Nephron progenitor cell (in vitro differentiated cells): ENCODE measurements at places on chromosomes 2 and 18.

- no peaks in the 10 kb centered on the region for H3K36me3 ChIP-seq
- no peak for DNase-seq
- H3K27me3 ChIP-seq, result no peaks in the 10 kb centered on the region
- H3K4me1 ChIP-seq, result peaks cover 10% of the 10 kb centered on the region
- H3K27ac ChIP-seq, result no peak overlapping the region
Observed at GRCh38 chr18:60554967-60555366, 182.4 kb upstream of the MC4R start.

DNA sequence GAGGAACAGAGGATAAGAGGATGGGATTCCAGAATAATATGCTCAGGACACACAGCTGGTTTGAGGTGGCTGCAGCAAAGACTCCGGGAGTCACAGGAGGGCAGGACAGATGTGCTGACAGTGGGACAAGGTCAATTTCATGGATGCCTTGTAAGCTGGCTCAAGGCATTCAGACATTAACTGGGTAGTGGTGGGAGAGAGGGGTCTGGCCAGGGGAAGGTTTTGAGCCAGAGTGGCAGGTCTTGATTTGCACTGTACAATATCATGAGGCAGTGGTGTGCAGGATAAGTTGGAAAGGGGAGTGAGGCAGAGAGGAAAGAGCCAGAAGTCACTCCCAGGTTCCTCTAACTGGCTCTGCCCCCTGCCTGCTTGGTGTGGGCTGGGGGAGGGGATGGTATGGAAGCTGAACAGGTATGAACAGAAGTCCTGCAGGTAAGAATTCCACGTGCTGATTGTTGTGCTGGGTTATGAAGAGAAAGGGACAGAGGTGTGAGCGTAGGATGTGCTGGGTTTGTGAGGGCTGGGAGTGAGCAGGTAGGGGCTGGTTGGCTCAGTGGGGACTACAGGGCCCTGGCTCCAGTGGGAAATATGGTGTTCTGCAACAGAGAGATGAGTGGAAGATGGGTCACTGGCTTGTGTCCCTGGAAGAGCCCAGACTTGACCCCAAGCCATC lies 141.7 kb upstream of the COPS8 start:
- H3K36me3 ChIP-seq, result no peaks in the 10 kb centered on the region
- peaks cover 56% of the 10 kb centered on the region for H3K4me1 ChIP-seq
- H3K27me3 ChIP-seq, result no peaks in the 10 kb centered on the region
- H3K4me3 ChIP-seq, result no peak overlapping the region
- H3K27ac ChIP-seq, result no peak overlapping the region
- DNase-seq, result no peak

GRCh38 chr2:71190656-71191569 lies 36.0 kb downstream of the PAIP2B start:
- peaks cover 27% of the 10 kb centered on the region for H3K36me3 ChIP-seq
- H3K27me3 ChIP-seq, result peaks cover 12% of the 10 kb centered on the region
- no peaks in the 10 kb centered on the region for H3K4me1 ChIP-seq
- no peak overlapping the region for H3K4me3 ChIP-seq
- DNase-seq, result no peak
- H3K27ac ChIP-seq, result no peak overlapping the region

- H3K36me3 ChIP-seq, result no peaks in the 10 kb centered on the region
- H3K4me1 ChIP-seq, result peaks cover 6% of the 10 kb centered on the region
- peaks cover 3% of the 10 kb centered on the region for H3K27me3 ChIP-seq
- H3K27ac ChIP-seq, result no peak overlapping the region
Observed at GRCh38 chr2:43749583-43749982, 24.3 kb upstream of the DYNC2LI1 start.

DNA sequence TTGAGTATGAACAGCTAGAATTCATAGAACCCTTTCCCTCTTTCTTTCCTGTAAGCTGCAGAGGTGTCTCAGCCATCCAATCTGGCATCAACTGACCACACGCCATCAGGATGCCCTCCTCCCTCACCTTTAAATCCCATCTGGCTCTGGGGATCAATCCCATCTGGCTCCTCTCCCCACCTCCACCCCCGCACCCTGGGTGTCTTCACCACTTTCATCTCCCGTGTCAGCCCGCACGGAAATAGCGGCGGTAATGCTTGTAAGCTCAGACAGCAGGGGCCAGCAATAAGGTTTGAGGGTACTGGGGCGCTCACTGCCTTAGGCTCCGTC lies 508 bp upstream of the TUBA4B start:
- peaks cover 74% of the 10 kb centered on the region for H3K27me3 ChIP-seq
- no peak for DNase-seq
- peak overlapping the region; percentile 76 for H3K4me3 ChIP-seq
- no peak overlapping the region for H3K27ac ChIP-seq
- peaks cover 43% of the 10 kb centered on the region for H3K4me1 ChIP-seq
- peaks cover 8% of the 10 kb centered on the region for H3K36me3 ChIP-seq

GRCh38 chr2:178485356-178485755 lies 5.1 kb downstream of the PLEKHA3 start:
- no peaks in the 10 kb centered on the region for H3K27me3 ChIP-seq
- no peak for DNase-seq
- H3K27ac ChIP-seq, result no peak overlapping the region
- H3K36me3 ChIP-seq, result peaks cover 33% of the 10 kb centered on the region

- peaks cover 21% of the 10 kb centered on the region for H3K36me3 ChIP-seq
- H3K27ac ChIP-seq, result no peak overlapping the region
- no peak for DNase-seq
- H3K27me3 ChIP-seq, result no peaks in the 10 kb centered on the region
- no peaks in the 10 kb centered on the region for H3K4me1 ChIP-seq
Observed at GRCh38 chr2:113920996-113921395, 31.1 kb downstream of the ACTR3 start.

DNA sequence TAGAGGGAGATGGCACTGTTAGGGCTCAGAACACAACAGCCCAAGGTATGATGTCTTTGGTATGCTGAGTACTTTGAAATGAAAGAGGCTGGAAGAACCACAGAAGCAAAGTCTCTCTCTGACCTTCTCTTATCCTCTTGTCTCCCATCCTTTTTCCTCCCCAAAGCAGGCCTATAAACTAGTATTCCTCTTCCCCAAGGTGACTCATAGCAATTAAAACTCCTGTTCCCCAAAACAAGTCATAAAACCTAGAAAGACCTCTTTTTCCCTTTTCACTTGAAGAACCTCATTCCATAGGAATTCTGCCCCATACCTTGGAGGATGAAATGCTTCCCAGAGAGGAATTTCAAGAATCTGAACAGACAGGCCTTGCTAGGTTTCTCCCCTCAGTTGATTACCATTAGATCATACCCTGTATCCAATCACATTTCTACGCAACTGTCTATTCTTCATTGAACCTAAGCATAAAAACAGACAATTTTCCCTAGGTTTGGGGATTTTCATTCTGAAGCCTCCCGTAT lies 25.7 kb downstream of the MDH1 start:
- H3K36me3 ChIP-seq, result no peaks in the 10 kb centered on the region
- H3K4me1 ChIP-seq, result peaks cover 20% of the 10 kb centered on the region
- no peaks in the 10 kb centered on the region for H3K27me3 ChIP-seq
- H3K4me3 ChIP-seq, result no peak overlapping the region

GRCh38 chr18:59416818-59417217 lies 57.8 kb upstream of the LMAN1 start:
- no peak overlapping the region for H3K4me3 ChIP-seq
- H3K36me3 ChIP-seq, result no peaks in the 10 kb centered on the region
- no peak overlapping the region for H3K27ac ChIP-seq
- H3K4me1 ChIP-seq, result peaks cover 28% of the 10 kb centered on the region

GRCh38 chr2:157587576-157587975 lies 41.1 kb downstream of the ACVR1C start:
- no peaks in the 10 kb centered on the region for H3K4me1 ChIP-seq
- no peak for DNase-seq
- H3K4me3 ChIP-seq, result no peak overlapping the region
- no peaks in the 10 kb centered on the region for H3K27me3 ChIP-seq

DNA sequence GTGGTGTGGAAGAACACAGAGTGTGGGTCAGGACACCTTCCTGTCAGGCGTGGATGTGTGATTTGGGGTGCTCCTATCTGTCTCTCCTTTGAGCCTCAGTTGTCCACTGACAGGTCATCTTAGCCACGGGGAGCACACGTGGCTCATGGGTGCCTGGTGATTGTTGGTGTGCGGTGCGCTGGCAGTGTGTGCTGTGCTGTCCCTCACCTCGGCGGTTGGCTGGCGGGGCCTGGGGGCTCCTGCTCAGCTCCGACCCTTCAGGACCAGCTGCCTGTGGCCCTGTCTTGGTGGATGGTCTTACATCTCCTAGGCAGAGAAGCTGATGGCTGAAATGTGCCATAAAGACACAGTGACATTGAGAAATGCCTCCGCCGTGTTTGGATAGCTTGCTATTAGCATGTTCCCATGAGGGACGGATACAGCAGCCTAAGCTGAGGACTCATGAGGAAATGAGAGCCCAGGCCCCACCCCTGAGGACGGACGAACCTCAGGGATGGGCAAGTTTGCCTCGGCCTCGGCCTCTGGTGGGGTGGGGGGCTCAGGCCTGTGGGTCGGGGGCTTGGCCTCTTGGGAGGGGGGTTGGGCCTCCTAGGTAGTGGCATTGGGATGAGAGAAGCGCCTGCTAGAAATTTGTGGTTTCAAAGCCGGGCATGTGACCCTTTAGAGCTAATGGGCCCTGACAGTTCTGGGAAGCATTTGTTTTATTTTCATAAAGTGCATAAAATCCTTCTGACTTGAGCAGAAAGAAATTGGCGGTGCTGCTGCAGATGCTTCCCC lies 20.3 kb upstream of the ASB1 start:
- no peak for DNase-seq
- no peak overlapping the region for H3K4me3 ChIP-seq
- H3K27ac ChIP-seq, result peak overlapping the region; percentile 93

GRCh38 chr2:152292991-152293390 lies 42.0 kb upstream of the FMNL2 start:
- DNase-seq, result no peak
- H3K27me3 ChIP-seq, result no peaks in the 10 kb centered on the region
- no peak overlapping the region for H3K4me3 ChIP-seq
- no peaks in the 10 kb centered on the region for H3K4me1 ChIP-seq

DNA sequence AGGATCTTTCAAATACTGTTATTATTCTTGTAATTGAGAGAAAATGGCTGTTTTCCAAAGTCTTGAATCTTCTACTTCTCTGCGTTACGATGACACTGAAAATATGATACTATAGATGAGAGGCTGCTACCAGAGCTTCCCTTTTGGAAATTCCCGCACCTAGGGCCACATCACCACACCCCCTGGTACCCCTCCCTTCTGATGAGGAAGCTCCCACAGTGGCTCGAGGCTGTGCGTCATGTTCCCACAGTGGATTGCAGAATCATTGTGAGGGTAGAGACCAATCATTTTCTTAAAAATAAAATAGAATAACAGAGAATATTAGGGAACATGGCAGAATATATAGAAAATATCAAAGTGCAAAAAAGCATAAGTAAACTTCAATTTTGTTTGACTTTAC lies 268.9 kb upstream of the SMIM21 start:
- H3K4me3 ChIP-seq, result no peak overlapping the region
- H3K4me1 ChIP-seq, result peaks cover 5% of the 10 kb centered on the region
- DNase-seq, result no peak
- H3K36me3 ChIP-seq, result no peaks in the 10 kb centered on the region
- peaks cover 8% of the 10 kb centered on the region for H3K27me3 ChIP-seq

GRCh38 chr2:212683346-212684097 lies 144.9 kb upstream of the ERBB4 start:
- no peak overlapping the region for H3K4me3 ChIP-seq
- H3K27me3 ChIP-seq, result no peaks in the 10 kb centered on the region
- H3K36me3 ChIP-seq, result no peaks in the 10 kb centered on the region

DNA sequence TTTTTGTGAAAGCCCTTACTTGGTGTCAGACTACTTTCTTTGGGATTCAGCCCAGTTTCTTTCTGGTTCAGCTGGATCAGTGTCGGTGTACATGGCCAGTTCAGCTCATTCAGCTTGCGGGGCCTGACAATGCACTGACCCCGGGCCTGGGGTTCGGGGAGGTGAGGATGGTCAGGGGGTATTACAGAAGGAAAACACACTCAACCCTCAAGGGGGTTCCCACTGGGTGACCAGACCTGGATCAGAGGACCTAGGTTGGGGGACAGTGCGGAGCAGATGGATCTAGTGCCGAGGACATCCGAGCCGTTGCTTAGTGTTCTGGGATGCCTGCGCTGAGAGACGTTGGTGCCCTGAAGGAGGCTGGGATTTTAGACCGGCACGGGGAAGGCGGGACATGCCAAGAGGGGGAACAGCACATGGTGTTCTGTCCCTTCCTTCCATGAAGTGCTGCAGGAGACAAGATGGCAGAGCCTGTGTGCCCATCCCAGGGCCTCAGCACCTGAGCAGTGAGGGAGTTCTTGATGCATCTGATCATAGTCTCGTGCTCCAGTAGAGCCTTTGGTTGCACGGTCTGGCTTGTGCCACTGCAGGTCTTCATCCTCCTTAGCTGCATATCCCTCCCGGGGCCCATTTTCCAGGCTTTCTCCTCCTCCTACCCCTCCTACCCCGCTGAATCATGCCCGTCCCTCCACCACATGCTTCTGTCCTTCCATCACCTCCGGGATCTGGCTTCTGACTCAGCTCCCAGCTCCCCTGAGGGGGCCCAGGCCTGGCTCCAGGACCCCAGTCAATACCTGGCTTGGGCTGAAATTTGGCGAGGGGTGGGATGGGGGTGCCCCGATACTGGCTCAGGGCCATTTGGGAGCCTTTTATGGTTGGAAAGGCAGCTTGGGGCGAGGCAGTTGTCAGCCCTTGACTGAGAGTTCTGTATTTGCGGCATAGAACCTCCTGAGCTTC lies 18.0 kb downstream of the SPEG start:
- peaks cover 46% of the 10 kb centered on the region for H3K4me1 ChIP-seq
- no peak for DNase-seq
- H3K4me3 ChIP-seq, result peak overlapping the region; percentile 6
- peaks cover 37% of the 10 kb centered on the region for H3K27me3 ChIP-seq
- H3K27ac ChIP-seq, result peak overlapping the region; percentile 39

DNA sequence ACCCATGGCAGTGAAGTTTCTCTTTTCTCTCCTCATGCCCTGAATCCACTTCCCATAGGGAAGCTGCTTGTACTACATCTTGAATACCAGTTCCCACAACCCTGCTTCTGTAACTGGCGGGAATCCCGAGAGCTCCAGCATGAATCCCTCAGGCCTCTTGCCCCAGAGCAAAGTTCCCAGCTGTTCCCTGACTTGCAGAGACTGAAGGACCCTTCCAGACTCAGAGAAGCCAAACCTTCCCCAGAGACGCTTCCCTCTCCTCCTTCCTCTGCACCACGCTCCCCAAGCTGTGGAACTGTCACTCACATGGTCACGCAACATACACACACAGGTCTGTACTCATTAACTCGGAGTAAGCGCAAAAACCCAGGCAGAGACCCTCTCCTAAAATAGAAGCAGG lies 26.4 kb downstream of the TRAPPC12 start:
- peaks cover 62% of the 10 kb centered on the region for H3K36me3 ChIP-seq
- H3K4me1 ChIP-seq, result no peaks in the 10 kb centered on the region
- H3K27ac ChIP-seq, result peak overlapping the region; percentile 17
- DNase-seq, result no peak
- H3K27me3 ChIP-seq, result no peaks in the 10 kb centered on the region

- H3K36me3 ChIP-seq, result no peaks in the 10 kb centered on the region
- H3K4me1 ChIP-seq, result peaks cover 70% of the 10 kb centered on the region
- H3K27ac ChIP-seq, result peak overlapping the region; percentile 41
- peaks cover 18% of the 10 kb centered on the region for H3K27me3 ChIP-seq
Observed at GRCh38 chr2:217652761-217653639, 349.8 kb downstream of the TNS1 start.
